NCI-H1436 treated with DMSO at 0.1 percent for 48 hours (cell line): ENCODE measurements at places on chromosomes 7 and 10.

DNA sequence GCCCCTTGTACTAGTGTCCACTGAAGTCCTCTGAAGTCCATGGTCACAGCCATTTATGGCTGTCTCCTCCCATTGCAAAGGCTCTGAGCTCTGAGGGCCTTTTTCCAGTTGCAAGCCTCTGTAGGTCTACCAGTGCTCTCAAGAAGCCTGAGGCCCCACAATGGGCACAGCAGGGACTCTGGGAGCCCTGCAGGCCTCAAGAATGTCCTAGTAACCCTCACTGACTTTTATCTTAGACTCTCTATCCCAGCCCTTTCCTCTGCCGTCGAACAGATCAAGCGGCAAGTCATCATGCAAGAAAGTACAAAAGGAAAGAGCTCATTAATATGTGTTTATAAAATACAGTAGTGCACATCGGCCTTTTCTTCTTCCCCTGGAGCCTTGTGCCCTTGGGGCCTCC, 23.4 kb downstream of the VWA2 start:
- DNase-seq: no peak

DNA sequence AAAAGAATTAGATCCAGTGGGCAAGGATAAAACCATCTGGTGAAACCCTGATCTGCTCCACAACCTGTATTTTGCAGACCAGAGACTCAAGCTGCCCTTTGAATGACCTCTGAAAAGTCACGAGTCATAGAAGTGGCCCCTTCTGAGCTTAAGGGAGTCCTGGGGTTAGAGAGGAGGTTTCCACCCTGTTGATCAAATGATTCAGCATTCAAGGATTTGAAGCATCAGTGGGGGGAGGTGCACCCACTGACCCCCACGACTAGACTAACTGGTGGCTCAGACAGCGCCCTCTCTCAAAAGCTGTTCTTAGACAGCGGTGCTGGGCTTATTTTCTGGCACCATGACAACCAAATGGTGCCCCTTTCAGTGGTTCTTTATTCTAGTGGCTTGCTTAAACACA, 44.3 kb downstream of the PLCE1 start:
- no peak for DNase-seq

DNA sequence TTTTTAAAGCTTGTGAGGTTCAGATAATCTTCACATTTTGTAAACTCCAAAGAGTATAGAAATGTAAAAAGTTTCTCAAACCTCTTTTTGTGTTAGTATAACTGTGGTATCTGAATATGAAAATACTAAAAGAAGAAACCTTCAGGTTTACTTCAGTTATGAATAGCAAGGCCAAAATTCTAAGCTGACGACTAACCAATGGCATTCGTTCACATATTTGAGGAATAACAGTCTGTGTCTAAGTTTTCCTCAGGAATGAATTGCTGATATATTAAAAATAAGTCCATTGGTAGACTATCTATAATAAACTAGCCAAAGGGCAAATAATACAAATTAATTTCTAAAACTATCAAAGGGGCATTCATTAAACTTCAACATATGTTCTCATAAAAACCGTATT, 206.0 kb downstream of the CXCL12 start:
- no peak for DNase-seq

GRCh38 chr7:87187120-87187519, 32.4 kb downstream of the TMEM243 start:
- DNase-seq: no peak

DNA sequence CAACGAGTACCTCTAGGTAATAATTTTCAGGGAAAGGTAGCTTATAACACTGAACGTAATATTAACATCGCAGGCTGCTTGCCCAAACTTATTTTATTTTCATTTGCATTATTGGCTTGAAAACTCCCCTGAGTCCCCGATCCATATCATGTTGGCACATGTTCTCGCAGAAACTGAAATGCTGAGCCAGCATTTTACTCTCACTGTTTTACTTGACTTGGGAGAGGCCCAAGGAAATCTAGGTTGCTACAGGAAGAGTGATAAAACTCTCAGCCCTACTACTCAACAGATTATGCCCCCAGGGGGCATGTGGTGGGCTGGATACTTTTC, 183.5 kb upstream of the HABP2 start:
- no peak for DNase-seq
